Esophagus squamous epithelium (tissue), 5 donors: ENCODE measurements at places on chromosomes 5 and 9.
A peak's percentile ranks its signal among the peaks of the same experiment; 100 is the strongest.

DNA sequence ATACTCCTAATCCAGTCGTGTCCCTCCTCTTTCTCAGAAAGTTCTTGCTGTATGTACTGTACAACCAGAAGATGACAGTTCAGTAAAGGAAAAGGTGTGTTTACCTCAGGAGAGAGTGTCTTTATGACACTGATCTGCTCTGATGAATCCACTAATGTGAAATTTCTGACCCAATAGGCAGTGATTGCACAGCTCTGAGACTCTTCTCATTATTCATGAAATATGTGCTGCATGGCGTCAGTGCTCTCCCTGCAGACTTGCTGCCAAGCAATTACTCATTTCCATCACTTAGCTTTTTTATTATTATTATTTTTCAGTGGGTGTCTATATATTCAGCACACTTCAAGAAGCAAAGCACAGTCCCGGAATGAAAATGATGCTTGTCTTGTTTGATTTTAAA is 389.0 kb downstream of the RASEF start:
- DNase-seq = no peak

- no peak for DNase-seq
Observed at GRCh38 chr5:135492319-135492626, 40.1 kb upstream of the TIFAB start.

DNA sequence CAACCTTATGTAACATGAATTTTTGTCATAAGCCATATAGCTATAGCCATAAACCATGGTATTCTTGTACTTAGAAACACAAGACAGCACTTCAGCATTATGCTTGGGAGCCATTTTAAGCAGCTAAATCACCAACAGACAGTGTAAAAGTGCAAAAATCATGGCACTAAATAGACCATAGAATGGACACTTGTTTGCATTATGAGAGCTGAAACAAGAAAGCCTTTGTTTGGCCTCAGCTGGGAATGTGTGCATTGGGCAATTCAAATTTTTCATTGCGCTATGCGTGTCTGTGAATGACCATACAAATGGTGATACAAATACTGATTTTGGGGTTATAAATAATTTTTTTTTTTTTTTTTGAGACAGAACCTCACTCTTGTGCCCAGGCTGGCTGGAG is 23.7 kb downstream of the KDM4C start:
- no peak for DNase-seq

DNA sequence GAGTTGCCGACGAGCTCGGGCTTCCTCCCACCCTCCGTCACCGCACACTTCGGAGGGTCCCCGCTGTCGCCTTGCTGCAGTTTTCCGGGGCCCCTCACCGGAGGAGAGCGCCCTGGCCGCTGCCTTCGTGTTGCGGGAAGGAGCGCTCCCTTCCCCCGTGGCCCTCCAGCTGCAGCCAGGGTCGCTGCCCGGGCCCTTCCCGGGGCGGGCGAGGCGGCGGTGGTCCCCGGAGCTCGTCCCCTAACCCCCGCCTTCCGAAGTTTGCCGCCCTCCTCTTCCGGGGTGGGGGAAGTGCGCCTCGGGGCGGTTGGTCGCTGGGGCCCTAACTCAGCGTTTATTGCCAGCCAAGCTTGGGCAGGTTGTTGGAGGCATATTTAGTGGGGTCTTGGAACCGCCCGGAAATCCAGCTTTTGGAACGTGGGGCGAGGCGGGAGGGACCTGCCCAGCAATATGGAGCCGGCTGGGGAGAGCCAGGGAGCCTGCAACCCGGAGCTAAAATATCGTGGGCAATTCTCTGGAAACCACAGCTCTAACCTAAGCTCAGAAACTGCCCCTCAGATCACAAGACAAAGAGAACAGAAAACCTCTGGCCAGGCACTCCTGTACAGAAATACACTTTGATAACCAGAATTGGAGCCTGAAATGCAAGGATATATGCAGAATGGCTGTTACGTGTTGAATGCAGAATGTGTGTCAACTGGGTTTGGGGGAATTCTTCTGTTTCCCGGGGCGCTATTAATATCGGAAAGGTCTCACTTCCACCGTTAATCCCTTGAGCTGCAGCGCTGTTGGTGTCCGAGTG is 890 bp downstream of the PIK3R1 start:
- peak; percentile 24 for DNase-seq

DNA sequence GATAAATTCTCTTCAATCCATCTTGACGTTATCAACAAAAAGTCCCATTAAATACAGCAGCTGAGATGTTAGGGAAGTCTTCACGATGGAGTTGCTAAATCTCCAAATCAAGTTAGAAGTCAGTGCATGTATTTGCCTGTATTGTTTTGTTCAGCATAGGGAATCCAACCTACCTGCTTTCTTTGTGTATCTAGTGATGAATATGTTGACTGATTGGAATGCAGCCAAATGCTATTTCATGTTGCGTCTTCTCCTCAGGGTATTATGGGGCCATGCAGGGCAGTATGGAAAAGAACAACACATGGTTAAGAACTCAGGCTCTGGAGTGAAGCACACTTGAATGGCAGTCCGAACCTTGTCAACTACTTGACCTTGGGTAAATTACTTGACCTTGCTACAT is 529.5 kb upstream of the ZNF462 start:
- DNase-seq = no peak

- no peak for DNase-seq
Observed at GRCh38 chr9:71487061-71487460, 281.3 kb downstream of the CEMIP2 start.

DNA sequence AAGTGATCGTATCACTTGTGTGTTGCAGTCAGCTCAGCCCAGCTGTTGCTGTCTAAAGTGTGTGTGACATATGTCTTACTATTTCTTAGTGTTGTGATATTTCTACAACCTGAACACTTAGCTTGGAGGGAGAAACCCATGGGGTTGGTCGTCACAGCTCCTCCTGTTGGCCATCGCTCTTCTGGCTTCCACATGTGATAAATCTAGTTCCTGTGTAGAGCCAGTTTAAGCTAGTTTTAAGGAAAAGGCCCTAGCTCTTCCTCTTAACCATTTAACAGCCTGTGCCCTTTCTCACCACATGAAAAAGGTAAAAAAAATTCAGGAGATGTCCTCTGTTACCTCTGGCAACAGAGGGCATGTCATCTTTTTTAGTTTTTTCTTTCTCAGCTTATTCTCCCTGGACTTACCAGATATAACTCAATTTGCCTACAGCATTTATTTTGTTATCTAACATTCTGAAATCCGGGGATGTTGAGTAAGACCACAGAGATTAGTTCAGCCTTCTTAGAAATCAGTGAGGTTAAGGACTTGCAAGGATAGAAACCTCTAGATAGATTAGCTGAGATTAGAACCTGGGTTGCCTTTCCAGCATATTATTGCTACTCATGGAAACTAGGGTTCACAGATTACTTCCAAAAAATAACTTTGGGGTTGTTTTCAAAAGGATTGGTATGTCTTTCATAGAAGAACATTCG is 100.4 kb downstream of the GAPVD1 start:
- DNase-seq = no peak

GRCh38 chr5:140010798-140011197 is 32.3 kb downstream of the NRG2 start:
- no peak for DNase-seq

GRCh38 chr9:75088646-75089372 is 495 bp downstream of the OSTF1 start:
- DNase-seq = peak; percentile 25

DNA sequence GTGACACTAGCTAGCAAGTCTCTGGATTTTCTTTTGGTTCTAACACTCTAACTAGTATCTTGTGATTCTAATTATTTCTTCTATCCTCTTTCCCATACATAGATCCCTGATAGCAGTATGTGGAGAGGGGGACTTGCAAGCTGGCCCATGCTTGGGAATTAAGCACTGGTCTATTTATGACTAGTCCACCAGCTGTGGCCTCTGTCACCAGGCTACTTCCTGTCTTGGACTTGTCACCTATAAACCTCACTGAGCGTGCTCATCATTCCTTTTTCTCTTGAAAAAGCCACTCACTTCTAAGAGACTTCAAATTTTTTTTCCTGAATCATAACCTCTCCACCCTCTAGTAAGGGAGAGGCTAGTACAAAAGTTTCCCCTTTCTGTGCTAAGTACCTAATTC is 32.3 kb upstream of the MAMDC2 start:
- no peak for DNase-seq

- no peak for DNase-seq
Observed at GRCh38 chr5:41735213-41735612, 135.0 kb downstream of the OXCT1 start.
